ENCODE measurements at places on chromosomes 12 and 14.

DNA sequence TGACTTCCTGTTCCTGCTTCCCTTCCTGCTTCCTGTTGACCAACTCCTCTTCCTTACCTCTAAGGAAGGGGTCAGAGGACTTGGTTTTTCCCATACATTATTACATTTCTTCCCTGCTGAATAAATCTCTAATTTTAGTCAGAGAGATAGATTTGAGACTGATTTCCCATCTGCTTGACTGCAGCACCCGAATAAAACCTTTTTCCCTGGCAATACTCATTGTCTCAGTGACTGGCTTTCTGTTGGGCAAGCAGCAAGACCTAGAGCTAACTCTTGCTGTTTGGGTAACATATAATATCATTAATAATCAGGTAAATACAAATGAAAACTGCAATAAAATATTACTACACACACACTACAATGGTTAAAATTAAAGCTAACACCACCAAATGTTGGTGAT is 132.2 kb downstream of the FSCB start:
- DNase-seq = no peak

DNA sequence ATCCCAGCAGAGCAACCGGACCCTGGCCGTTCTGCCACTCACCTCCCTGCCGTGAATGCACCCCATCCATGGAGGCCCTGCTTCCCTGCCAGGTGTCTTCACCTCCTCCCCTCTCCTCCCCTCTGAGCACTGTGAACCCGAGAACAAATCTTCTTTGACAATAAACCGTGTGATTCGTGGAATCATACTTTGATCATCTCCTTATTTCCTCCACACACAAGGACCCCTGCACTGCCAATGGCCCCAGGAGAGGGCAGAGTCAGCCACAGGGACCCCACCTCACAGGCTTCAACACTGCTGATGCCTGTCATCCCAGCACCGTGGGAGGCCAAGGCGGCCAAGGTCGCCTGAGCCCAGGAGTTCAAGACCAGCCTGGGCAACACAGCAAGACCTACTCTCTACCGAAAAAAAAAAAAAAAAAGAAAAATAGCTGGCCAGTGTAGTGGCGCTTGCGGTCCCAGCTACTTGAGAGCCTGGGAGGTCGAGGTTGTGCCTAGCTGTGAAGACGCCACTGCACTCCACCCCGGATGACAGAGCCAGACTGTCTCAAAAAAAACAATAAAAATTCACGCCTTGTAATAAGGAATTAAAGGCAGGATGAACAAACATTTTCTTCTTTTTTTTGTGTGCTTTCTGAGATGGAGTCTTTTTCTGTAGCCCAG is 1.1 kb downstream of the XRCC3 start:
- DNase-seq = no peak

DNA sequence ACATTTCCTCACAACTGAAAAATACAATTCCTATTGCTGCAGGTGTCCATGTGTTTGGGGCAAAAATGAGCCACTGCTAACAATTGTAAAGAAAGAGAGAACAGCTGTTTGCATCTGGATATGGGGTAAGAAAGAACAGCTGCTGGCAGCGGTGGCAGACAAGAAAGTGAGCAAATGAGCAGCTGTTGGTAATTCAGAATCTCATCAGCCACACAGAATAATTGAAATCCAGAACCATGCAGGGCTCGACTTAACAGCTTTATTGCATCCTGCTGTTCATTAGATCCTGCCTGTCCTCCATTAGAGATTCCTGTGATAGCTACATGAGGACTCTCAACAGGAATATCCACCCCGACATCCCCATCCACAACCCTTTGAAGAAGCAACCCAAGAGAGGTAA is 62.5 kb upstream of the TSPAN8 start:
- no peak for DNase-seq

GRCh38 chr14:78986989-78987388 is 816.8 kb downstream of the NRXN3 start:
- DNase-seq = no peak

DNA sequence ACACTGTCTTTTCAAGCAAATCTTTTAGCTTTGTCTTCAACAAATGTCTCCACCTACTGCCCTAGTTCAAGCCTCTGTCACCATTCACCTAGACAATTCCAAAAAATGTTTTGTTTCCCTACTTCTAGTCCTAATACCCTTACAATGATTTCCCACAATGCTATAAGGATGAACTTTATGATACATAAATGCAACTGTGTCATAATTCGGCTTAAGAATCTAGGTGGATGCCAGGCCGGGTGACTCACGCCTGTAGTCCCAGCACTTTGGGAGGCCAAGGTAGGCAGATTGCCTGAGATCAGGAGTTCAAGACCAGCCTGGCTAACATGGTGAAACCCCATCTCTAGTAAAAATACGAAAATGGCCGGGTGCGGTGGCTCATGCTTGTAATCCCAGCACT is 20.7 kb upstream of the CREBL2 start:
- DNase-seq = no peak

DNA sequence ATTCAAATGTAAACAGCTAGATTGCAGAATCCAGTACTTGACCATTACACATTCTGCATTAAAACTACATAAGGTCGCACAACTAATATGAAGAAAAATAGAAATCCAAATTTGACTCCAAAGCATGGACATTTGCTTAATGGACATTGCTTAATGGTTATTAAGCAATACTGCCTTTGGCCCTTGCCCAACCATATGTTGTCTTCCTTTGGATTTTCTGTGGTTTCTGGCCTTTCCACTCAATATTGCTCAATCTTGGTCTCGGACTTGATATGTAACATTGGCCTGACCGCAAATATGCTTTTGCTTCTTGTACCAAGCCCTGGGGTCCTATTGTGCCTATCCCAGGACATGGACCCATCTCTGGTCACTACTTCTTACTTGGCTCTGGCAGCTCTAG is 67.2 kb downstream of the PTPRR start:
- DNase-seq = peak; percentile 93

- no peak for DNase-seq
Observed at GRCh38 chr12:85825746-85826145, 10.5 kb downstream of the RASSF9 start.

DNA sequence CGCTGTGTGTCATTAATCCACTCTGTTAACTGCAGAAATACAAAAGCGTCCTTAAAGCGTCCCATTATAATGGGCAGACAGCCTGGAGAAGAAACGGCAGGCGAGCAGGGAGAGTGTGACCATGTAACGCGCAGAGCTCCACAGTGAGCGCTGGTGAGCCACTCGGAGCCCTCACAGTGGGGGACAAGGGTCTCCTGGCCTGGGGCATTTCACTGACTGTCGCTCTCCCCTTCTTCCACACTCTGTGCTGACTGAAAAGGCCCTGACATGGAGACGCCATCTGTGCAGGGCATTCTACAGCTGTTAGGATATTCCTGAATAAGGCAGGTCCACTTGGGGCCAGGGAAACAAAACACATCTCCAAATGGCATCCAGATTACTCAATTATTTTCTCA is 24.2 kb downstream of the CCDC92 start:
- no peak for DNase-seq

DNA sequence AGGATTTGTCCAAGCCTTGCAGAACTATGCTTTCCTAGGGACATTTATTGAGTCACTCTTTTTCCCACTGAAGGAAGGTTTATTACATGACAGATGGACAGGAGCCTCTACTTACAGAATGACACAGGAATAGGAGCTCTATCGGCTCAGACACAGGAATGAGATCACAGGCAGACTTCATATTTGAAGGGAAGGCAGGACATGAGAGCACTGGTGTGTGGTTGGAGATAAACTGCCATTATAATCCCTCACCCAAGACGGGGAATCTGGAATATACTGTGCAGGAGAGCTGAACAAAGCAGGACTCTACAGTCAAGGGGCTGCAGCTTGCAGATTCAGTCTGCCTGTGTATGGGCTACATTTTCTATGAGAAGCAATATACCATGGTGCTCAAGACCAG is 26.8 kb upstream of the IL22 start:
- no peak for DNase-seq

DNA sequence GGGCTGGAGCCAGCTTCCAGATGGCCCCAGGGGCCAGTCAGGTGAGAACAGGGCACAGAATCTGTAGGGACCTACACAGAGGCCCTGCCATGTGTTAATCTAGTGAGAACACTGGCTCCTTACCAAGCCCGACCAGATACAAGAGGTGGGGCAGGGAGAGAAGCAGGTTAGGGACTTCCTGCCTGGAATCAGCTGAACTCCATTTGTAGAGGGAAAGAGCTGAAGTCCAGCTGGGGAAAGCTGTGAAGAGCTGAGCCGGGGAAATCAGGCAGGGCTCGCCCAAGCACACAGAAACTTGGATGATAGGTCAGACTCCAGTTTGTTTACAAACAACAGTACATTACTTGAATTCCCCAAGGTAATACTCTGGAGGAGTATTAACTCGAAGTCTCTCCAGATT is 46.7 kb downstream of the PTGER2 start:
- no peak for DNase-seq

DNA sequence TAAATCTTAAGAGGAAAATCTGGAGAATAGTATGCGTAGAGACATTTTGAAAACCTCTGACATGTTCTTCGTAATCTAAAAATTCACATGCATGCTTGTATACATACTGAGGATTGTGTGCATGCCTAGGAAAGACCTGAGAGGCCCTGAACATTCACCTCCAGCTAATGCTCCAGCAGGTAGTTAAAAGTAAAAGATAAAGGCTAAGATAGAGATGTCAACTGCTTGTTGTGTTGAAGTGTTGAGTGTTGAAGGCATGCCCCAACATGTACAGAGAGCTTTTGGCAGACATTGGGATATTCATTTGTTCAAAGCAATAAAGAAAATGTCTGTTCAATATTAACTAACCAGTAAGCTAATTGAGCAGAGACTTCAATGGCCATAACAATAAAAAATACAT is 118.6 kb upstream of the SYT1 start:
- DNase-seq = no peak

GRCh38 chr14:54761835-54762234 is 140.8 kb downstream of the GCH1 start:
- no peak for DNase-seq

GRCh38 chr12:89353188-89353822 is 1.0 kb upstream of the DUSP6 start:
- peak; percentile 77 for DNase-seq

DNA sequence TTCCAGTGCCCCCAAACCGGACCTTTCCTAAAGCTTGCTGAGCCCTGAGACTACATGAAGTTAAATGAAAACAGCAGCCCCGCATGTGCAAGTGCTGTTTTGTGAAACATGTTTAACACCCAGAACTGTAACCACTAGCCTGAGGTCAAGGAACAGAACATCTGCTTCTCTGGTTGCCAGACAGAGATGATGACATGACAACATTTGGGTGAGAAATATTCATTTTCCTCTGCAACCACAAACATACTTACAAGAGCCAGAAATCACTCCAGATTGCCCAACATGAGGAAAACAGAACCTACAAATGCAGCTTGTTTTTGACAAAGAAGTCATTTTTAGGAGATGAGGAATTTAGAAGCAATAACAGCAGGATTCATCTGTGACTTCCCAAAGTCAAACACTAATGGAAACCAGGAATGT is 110.4 kb downstream of the BCAT1 start:
- DNase-seq = peak; percentile 99

- DNase-seq = no peak
Observed at GRCh38 chr12:130104571-130105106, 57.6 kb upstream of the FZD10 start.

- DNase-seq = no peak
Observed at GRCh38 chr12:39012870-39013269, 107.5 kb upstream of the CPNE8 start.

DNA sequence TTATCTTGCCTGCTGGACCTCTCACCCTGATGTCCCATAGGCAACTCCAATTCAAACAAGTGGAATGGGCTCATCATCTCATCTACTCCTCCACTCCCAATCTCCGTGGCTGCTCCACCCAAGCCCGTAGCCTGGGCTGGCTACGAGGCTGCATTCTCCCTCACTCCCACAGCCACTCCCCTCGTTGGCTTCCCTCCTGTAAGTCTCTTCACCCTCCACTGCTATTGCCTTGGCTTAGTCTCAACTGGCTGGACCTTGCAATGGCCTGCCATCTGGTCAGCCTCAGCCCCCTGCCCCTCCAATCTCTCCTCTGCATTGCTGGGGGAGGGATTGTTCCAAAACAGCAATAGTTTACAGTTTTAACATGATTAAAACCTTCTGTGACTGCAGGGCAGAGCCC is 44.4 kb upstream of the PELI2 start:
- no peak for DNase-seq

GRCh38 chr14:102417001-102417431 is 54.3 kb downstream of the TECPR2 start:
- DNase-seq = no peak

GRCh38 chr12:30753751-30754382 is 884 bp downstream of the CAPRIN2 start:
- DNase-seq = peak; percentile 45

- DNase-seq = peak; percentile 15
Observed at GRCh38 chr14:99875421-99875820, 82.2 kb downstream of the EML1 start.

- peak; percentile 30 for DNase-seq
Observed at GRCh38 chr12:509500-509899, 49.8 kb downstream of the B4GALNT3 start.

- no peak for DNase-seq
Observed at GRCh38 chr14:75496755-75497154, 25.5 kb upstream of the BATF start.

GRCh38 chr12:71661977-71662530 is 1.6 kb downstream of the ZFC3H1 start:
- DNase-seq = peak; percentile 66

DNA sequence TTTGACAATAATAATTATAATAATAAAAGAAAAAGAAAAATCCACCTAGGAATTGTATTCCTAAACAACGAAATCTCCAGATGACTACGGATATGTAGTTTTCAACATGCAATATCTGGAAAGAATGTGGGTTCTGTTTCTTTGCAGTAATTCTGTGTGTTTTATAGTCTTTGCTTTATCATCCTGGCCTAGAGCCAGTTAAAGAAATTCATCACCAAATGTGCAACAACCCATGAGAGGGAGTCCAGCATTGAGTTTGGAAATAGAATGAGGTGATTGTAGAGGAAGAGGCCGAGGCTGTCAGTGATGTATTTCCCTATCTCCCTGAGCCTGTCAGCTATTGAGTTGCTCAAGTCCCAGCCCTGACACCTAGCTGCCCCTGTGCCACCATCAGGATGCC is 200.5 kb upstream of the DCN start:
- DNase-seq = peak; percentile 46

Data from choroid plexus epithelial cell (primary cell).